ENCODE measurements at places on chromosomes 1 and 21.

- DNase-seq = no peak
Measured at GRCh38 chr1:222023025-222023424, 281.1 kb upstream of the DUSP10 start.

GRCh38 chr1:156055281-156056048 lies 883 bp downstream of the LAMTOR2 start:
- DNase-seq = no peak

- DNase-seq = no peak
Measured at GRCh38 chr1:158045639-158046038, 52.2 kb downstream of the KIRREL1 start.

GRCh38 chr1:222182641-222183040 lies 365.3 kb downstream of the HHIPL2 start:
- no peak for DNase-seq

DNA sequence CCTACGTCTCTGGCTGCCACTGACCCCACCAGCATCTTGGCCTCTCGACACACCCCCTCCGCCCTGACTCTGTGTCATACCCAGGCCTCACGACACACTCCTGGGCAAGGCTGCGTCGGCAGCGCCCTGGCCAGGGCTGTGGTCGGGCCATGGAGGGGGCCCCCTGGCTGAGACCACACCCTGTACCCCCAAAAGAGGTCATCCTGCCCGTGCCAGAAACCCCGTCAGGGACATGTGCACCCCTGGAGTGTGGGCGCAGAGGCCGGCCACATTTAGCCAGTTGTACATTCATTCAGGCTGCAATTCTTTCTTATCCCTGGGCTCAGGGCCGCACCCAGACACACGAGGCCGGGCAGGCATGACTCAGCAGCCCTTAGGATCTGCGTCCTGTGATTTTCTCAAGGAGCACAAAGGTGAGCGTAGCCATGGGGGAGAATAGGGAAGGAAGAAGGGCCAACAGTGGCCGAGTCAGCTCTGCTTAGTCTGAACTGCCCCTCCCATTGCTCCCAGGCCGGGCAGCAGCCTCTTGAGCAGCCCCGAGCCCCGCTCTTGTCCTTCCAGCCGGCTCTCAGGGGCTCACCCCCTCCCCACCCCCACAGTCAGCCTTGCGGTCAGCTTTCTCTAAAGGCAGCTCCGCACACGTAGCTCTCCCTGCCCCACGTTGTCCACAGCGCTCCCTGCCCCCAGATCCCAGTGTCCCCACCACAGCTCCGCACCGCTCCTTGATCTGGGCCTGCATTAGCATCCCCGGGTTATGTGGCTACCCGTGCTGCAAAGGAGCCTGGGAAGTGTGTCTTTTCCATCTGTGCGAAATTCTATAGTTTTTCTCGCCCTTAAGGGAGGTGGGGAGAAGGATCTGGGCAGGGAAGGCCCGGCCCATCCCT lies 7.9 kb downstream of the CSTB start:
- DNase-seq = no peak

- no peak for DNase-seq
Measured at GRCh38 chr1:20494609-20495311, 8.8 kb upstream of the CAMK2N1 start.

DNA sequence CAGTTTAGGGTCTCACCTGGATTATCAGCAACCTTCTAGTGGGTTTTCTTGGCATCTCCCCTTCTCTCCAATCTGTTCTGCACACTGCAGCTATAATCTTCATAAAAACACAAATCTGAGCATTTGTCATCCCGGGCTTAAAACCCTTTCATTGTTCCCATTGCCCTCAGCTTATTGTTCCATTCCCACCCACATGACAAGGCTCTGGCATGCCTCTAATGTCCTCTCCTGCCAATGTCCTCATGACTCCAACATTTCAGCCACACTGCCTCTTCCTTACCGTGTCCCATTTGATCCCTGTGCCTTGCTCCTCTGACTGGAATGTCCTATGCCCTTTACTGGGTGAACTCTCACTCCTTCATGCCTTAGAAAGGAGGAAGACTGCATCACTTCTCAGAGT lies 7.5 kb upstream of the DPH2 start:
- DNase-seq = no peak

DNA sequence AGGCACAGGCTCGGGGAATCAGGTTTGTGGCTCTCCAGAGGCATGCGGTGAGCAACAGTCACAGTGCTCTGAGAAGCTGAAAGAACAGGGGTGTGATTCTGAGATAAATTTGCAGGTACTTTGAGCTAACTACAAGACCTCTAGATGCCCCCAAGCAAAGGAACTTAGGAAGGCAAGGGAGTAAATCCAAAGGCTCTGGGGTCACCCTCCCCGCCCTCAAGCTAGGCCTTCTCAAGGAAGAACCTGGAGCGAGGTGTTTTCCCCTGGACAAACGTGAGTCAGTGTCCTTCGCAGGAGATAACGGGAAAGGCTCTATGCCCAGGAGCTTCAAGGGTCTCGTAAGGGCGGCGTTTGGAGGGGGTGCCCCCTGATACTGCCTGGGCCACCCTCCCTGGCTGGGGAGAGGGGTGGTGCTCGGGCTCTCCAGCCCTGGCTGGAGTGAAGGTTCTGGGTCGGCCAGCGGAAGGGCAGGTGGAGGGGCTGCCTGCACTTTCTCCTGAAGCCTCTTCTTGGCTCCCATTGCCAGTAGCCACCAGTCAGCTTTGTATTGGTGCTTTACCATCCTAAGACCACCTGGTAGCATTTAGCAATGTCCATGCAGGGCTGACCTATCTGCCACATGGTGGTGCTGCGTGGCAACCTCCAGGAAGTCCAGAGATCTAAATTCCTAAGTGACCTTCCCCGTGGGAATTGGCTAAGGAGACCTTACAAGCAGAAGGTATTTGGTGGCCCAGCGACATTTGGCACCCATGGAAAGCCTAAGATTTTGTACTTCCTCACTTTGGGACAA lies 44.0 kb downstream of the GPR161 start:
- no peak for DNase-seq

- no peak for DNase-seq
Measured at GRCh38 chr1:107609808-107610207, 355.2 kb downstream of the VAV3 start.

- no peak for DNase-seq
Measured at GRCh38 chr21:44625756-44626155, 1.1 kb upstream of the KRTAP10-9 start.

DNA sequence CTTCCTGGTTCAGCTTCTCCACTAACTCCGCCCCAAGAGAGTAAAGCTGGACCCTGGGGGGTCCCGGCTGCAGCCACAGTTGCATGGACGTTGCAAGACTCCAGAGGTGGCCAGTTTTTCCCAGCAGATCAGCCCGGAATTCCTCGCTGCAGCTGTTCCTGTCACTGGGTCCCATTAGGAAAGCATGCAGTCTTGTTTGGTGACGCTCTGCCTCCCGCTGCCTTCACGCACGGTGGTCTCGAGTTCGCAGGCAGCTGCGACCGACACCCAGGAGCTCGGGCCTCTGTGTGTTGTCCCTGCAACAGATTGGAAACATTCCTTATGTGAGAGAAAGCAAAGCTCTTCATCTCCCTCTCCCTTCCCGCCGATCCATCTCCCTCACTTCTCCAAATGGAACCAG lies 162.8 kb downstream of the PRDM16 start:
- no peak for DNase-seq

DNA sequence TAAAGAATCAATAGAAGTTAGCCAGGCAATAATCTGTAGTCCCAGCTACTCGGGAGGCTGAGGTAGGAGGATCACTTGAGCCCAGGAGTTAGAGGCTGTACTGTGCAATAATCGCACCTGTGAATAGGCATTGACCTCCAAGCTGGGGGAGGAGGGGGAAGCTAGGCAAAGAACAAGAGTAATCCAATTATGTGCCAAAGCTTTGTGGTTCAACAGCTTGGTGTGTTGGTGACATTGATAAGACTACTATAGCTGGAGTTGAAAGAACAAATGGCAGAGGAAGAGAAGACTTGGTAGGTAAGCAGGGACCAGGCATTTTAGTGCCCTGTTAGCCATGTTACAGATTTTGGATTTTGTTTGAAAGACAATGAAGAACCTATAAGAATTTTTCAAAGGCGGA lies 2.1 kb upstream of the TMCO2 start:
- DNase-seq = no peak

GRCh38 chr1:100835866-100836842 lies 58.5 kb downstream of the EXTL2 start:
- DNase-seq = no peak

- no peak for DNase-seq
Measured at GRCh38 chr1:89363638-89364536, at the start of gene GBP6. TSS of gene GBP6 (plus strand) at chr1:89364059. CDS start at chr1:89368552, 4,493 bp downstream.

DNA sequence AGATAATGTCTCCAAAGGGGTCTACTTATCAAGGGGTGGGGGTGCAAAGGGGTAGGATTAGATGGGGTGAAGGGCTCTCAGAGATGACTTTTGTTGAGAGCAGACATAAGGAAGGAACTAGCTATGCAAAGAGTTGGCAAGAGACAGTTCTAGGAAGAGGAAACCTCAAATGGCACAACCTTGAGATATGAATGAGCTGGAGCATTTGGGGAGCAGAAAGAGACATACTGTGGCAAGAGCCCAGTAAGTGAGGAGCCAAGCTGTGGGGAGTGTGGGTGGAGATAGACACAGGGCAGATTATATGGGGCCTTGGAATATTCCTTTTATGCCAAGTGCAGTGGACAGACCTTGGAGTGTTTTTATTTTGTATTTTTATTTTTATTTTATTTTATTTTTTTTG lies 84.8 kb upstream of the BTG3 start:
- DNase-seq = no peak

DNA sequence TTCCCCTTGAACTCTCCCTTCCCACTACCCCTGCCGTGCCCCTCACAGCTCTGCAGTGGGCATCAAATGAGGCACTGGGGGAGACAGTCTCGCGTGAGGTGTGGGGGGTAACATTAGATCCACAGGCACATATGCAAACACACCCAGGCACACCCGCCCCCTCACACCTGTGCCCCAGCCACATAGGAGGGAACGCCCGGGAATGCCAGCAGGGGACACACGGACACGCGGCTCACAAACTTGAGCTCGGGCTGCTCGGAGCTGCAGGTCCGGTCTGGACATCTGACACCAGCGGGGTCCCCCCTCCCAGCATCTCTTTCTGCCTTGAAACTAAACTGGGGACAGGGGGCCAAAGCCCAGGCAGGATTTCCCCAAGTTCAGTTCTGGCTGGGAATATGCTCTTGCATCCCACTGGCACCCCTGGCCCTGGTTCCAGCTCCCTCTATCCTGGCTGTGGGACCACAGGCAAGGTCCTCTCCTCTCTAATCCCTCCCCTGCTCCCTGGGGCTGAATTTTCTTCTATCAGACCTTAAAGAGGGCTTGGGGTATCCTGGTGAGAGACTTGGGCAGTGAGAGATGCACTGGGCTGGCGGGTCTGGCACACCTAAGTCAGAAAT lies 30.6 kb downstream of the CDCP2 start:
- no peak for DNase-seq

GRCh38 chr1:221824025-221824424 lies 82.1 kb upstream of the DUSP10 start:
- no peak for DNase-seq

DNA sequence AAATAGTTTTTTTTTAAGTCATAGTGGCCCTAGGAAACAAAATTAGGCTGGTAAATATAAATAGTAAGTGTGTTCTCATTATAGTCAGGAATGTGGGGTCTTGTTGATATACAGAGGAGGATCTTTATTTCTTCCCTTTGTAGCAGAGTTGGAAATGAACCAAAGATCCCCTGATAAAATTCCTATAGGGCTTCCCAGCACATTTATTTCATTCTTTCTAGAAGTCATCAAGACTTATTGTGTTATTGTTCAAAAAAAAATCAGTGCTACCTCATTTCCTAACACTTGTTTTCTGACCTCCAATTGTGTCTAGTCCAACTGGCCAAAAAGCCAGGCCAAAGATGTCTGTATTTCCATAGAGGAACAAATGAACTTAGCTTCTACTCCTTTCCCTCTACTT lies 7.6 kb upstream of the PLEKHO1 start:
- DNase-seq = no peak

DNA sequence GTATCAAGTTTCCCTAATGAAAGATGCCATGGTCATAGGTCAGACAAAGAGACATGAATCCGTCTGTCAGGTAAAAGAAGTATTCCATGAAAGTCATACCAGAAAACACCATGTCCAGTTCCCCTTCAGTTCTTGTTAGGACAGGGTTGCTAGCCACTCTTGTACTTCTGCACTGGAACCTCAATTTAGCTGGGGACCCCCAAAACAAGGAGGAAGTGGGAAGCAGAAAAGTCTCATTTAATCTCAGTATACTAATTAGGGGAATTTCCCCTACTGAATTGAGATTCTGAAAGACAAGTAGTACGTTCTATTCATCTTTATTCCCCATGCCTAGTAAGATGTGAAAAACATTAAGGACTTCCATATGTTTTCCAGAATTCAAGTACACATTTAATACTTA lies 1289.9 kb upstream of the B3GALT2 start:
- no peak for DNase-seq

GRCh38 chr1:21703318-21703963 lies 34.3 kb upstream of the RAP1GAP start:
- DNase-seq = no peak

- no peak for DNase-seq
Measured at GRCh38 chr21:34333121-34333739, 30.6 kb upstream of the KCNE2 start.

- no peak for DNase-seq
Measured at GRCh38 chr21:46618738-46619379, 14.0 kb upstream of the S100B start.

GRCh38 chr1:91716339-91716738 lies 169.6 kb downstream of the TGFBR3 start:
- no peak for DNase-seq

DNA sequence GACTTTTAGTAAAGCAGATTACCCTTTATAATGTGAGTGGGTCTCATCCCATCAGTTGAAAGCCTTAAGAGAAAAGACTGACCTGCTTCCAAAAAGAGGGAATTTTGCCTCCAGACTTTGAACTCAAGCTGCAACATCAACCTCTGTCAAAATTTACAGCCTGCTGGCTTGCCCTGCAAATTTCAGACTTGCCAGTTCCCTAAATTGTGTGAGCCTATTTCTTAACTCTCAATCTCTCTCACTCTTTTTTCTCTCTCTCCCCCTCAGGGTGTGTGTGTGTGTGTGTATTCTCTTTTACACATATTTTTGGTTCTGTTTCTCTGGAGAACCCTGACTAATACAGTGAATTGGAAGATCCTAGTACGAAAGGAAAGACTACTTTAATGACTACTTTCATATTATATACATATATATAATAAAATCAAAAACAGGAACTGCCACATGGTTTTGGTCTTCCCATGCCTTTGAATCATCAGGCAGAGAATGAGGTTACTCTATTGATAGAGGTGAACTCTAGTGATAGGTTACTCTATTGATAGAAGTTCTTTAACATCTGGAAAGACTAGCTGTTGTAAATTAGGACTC lies 6.4 kb downstream of the OR2C3 start:
- DNase-seq = no peak

- no peak for DNase-seq
Measured at GRCh38 chr1:19772053-19772452, 27.7 kb downstream of the TMCO4 start.

- peak; percentile 87 for DNase-seq
Measured at GRCh38 chr1:154791292-154792166, 78.6 kb downstream of the KCNN3 start.

DNA sequence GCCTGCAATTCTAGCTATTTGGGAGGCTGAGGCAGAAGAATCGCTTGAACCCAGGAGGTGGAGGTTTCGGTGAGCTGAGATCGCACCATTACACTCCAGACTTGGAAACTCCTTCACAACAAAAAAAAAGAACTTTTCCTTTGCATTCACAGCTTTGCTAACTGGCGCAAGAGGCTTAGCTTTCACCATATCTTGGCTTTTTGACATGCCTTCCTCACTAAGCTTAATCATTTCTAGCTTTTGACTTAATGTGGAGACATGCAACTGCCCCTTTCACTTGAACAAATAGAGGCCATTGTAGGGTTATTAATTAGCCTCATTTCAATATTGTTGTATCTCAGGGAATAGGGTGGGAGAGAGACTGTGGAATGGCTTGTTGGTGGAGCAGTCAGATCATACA lies 8.7 kb downstream of the KPNA6 start:
- DNase-seq = no peak
